C1 segment of cervical spinal cord (tissue), 14 donors: ENCODE measurements at places on chromosomes 1 and 21.

- DNase-seq = no peak
Observed at GRCh38 chr1:91697861-91698260, 188.1 kb downstream of the TGFBR3 start.

GRCh38 chr1:47325528-47325927, 8.1 kb upstream of the CMPK1 start:
- DNase-seq = no peak

GRCh38 chr1:16038620-16038912, 5.0 kb upstream of the CLCNKB start:
- DNase-seq = no peak

GRCh38 chr1:179794669-179795068, 51.6 kb downstream of the FAM163A start:
- DNase-seq = no peak

DNA sequence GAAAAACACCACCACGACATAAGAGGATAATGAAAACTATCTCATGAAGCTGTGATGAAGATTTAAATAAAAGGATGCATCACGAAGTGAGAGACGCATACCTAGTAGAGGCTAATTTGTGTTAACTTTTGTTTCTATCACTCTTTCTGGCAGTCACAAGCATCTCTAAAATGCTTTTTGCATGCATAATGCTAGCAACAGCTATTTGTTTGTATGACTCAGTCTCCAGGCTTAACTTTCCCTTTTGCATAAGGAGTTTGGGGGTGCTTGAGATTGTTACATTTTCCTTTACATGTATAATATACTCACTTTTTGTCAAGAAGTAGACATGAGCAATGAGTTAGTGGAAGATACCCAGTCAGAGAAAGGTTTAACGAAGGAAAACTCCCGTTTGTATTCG, 385.4 kb downstream of the DISC1 start:
- DNase-seq = no peak

- no peak for DNase-seq
Observed at GRCh38 chr1:231625975-231626534, 535 bp upstream of the DISC1 start.

GRCh38 chr1:85578321-85579295, 2.0 kb upstream of the CCN1 start:
- no peak for DNase-seq

- no peak for DNase-seq
Observed at GRCh38 chr1:162500805-162501204, 3.2 kb downstream of the UHMK1 start.

DNA sequence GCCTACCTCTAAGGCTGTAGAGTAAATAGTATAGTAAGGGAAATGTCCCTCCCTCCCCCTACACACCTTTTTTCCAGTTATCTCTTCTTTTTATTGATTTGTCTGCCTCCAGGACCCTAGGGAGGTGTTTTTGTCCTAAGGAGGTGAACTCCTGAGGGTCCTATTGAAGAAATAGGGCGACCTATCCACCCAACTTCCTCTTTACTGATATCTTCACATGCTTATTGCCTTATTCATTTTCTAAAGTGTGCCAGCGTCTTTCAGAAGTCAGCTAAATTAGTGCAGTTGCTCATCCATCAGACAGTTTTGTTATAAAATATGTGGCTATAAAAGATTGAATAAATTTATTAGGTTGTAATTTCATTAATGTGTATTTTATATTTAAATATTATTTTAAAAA, 5.9 kb downstream of the BACH1 start:
- DNase-seq = no peak
